ENCODE measurements at places on chromosomes 2 and 18.

- no peak for DNase-seq
These were observed 215.8 kb upstream of the ACVR2A start for GRCh38 chr2:147628971-147629421.

- no peak for DNase-seq
These were observed 8.4 kb downstream of the POMC start for GRCh38 chr2:25159949-25160348.

DNA sequence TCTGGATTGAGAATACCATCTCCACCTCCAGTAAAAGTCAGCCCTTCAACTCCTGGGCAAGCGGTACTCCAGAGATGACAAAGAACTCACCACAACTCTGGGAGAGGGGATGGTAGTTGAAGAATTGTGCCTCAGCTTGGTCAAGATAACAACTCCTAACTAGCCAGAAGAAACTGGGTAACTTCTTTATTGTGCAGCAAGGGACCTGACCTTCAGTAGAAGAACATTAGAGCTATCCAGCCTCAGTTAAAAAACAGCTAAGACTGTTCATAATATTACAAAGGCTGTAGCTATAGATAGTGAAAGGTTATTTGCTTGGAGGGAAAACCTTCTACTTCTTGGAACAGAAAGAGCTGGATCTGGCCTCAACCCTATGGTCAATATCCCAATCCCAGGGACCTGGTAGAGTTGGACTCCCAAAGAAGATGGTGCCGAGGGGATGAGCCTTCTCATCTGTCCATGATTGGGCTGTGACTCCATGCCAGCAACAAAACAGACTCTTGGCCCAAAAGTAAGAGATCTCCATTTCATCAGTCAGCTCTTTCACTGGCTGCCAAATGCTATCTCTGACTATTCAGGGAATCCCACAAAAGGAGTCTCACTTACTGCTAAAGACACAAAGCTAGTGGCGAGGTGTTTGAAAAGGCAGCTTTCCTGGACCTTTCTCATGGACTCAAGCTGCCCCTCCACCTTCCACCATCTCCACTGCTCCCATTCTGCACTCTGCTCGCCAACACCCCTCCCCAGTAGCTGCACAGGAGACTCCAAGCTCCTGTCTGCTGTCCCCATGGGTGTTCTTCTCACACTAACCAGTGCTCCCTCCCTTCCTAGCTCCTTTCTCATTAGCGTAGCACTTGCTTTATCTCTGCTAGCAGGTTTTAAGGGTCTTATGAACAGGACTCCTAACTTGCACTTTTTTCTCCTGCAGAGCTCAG, 145.8 kb downstream of the CAPN13 start:
- no peak for DNase-seq

- no peak for DNase-seq
These were observed 267.7 kb downstream of the PRKCE start for GRCh38 chr2:45919160-45919650.

- peak; percentile 72 for DNase-seq
These were observed 1.1 kb downstream of the HK2 start for GRCh38 chr2:74834792-74835755.
